KG1 (cell line): ENCODE measurements at places on chromosomes 12 and 14.

- DNase-seq = no peak
Measured at GRCh38 chr12:23964812-23965211, 15.3 kb upstream of the SOX5 start.

- no peak for DNase-seq
Measured at GRCh38 chr12:20451761-20452160, 83.4 kb downstream of the PDE3A start.

- DNase-seq = no peak
Measured at GRCh38 chr12:3951380-3952135, 78.4 kb upstream of the PARP11 start.

DNA sequence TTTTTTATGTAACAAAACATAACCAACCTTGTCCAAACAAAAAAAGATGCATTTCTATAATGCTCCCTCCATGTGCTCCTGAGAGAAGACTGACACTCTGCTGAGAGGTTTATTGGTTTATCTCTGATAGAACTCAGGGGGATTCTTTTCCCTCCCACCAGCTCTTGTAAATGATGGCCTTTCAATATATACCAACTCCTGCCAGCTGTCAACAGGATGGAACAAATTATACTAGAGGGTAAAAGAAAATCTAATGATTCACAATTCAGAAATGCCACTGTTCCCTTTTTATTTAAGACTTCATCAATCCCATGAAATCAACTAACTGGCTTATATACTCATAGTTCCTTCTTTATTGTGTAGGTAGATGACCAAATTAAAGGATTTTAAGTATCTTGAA is 25.4 kb downstream of the PSMC1 start:
- DNase-seq = no peak

DNA sequence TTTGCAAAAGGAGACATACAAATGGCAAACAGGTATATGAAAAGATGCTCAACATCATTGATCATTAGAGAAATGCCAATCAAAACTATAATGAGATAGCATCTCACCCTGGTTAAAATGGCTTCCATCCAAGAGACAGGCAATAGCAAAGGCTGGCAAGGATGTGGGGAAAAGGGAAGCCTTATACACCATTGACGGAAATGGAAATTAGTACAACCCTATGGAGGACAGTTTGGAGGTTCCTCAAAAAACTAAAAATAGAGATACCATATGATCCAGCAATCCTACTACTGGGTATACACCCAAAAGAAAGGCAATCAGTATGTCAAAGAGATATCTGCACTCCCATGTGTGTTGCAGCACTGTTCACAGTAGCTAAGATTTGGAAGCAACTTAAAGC is 17.3 kb upstream of the CKAP4 start:
- DNase-seq = no peak

GRCh38 chr12:6426882-6427671 is 17.7 kb upstream of the CD27 start:
- DNase-seq = no peak

DNA sequence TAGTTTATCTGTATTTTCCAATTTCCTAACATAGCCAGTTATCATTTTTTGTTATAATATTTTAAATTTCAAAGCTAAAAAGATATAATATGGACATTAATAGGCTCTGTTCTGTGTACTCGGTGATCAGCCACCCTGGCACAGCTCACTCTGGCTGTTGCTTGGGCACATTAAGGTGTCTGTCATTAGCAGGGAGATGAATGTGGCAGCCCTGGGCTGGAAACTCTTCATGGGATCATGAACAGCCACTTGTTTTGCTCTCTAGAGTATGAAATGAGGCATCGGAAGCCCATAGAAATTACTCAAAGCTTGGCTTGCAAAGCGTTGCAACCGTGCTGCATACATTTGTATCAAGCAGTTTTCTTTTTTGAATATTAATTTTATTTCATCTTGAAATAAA is 233.2 kb downstream of the DACT1 start:
- no peak for DNase-seq

GRCh38 chr14:32453857-32454810 is 125.0 kb downstream of the AKAP6 start:
- no peak for DNase-seq
